ENCODE measurements at places on chromosomes 2 and 18.

DNA sequence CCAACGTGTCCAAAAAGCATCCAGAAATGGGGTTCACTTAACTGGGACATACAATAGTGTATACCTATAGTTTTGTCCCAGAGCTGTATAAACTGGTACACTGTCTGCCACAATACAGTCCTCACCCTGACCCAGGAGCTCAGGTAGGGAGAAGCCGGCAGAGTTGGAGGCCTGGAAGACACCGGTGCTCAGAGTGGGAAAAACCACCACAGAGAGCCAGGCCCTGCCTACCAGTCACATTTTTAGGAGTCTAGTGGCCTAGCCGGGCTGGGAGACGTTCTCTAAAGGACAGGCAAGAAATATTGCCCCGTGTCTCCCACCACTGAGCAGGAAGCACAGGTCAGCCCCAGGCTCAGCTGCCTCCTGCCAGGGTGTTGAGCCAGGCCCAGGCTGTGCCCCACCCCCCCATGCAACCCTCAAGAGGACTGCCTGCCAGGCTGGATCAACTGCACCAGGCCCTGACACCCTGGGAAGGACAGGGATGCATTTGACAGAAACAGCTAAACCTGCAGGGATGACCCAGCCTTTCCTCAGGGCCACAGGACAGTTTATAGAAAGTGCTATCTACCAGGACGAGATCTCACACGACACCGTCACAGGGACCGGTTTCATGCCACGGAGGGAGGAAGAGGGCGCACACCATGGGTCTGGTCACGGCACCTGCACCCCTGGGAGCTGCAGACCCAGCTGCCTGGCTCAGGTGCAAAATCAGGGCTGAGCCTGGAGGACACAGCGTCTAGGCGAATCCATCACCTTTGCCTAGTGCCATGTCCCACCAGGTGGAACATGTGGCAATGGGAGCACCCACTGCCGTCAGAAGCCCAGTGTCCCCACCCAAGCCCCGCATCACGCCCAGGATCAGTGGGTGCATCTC, 89.9 kb downstream of the TMEM18 start:
- no peak for DNase-seq

DNA sequence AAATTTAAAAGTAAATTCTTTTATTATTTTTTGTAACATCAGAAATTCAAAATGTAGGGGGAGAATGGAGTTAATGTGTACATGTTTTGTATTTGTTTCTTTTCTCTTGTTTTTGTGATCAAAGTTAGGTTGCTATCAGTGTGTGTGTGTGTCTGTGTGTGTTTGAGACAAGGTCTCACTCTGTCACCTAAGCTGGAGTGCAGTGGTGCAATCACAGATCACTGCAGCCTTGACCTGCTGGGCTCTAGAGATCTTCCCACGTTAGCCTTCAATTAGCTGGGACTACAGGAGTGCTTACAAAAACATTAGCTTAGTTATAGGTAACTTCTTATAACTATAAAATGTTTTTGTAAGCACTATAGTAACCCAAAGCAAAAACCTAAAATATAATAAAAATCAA, 50.7 kb downstream of the GDF7 start:
- no peak for DNase-seq

- no peak for DNase-seq
These were observed 534.2 kb downstream of the ZNF804A start for GRCh38 chr2:185132501-185133041.

DNA sequence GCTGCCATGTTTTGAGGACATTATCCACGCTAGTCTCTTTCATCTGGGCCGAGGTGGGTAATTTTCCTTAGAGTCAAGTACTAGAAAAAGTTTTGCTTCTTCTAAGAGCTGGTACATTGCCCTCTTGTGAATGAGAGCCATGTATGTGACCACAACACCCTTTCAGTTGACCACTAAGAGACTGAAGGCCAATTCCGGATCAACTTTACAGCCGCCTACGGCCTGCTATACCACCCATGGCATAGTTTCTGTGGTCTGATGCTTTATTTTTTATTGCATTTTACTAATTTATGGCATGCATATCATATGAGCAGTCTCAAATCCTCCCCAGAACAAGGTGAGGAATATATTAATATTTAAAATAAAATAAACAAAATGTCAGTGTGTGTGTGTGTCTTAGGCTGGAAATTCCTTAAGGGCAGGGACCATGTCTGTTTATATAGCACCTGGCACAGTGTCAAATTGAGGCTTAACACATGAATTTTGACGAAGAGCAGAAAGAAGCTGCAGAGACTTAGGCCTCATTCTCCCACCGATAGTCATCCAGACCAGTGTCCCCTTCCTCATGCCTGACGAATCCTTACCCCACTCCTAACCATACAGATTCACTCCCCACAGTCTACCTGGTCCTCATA, 35.4 kb downstream of the PSD4 start:
- DNase-seq: no peak

DNA sequence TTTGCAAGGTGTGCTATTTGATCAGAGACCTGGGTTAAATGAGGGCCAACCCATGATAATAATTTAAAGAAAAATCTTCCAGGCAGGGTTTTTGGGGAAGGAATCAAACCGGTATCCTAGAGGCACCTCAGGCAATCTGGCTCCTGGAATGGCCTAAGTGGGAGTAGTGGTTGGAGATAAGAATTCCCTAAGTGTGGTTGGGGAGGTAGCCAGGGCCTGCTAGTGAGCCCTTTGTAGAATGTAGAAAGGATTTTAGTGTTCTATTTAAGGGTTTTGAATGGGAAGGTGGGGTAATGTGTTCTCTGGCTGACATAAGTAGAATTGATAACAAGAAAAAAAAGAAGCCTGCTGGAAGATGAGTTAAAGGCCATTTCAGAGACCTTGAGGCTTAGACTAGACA, 422.2 kb downstream of the XIRP2 start:
- DNase-seq: no peak

GRCh38 chr2:113092864-113093612, 25.3 kb downstream of the IL1F10 start:
- DNase-seq: no peak

DNA sequence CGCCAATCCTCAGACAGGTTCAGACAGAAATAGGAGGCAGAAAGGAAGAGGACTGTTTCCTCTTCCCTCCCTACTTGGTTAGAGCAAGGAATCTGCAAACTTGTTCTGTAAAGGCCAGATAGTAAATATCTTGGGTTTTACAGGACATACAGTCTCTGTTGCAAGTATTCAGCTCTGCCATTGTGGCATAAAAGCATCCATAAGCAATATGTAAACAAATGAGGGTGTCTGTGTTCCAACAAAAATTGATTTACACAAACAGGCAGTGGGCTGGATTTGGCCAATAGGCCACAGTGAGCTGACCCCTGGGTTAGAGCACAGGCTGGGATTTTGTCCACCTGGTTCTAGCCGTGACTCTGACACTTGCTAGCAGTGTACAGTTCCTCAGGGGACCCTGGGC, 89.4 kb downstream of the NRP2 start:
- DNase-seq: no peak

All from esophagus squamous epithelium (tissue), 5 donors.